T-helper 22 cell (primary cell): ENCODE measurements at places on chromosomes 11 and 22.

GRCh38 chr11:33035011-33035410 is 4.4 kb upstream of the TCP11L1 start:
- DNase-seq = no peak

DNA sequence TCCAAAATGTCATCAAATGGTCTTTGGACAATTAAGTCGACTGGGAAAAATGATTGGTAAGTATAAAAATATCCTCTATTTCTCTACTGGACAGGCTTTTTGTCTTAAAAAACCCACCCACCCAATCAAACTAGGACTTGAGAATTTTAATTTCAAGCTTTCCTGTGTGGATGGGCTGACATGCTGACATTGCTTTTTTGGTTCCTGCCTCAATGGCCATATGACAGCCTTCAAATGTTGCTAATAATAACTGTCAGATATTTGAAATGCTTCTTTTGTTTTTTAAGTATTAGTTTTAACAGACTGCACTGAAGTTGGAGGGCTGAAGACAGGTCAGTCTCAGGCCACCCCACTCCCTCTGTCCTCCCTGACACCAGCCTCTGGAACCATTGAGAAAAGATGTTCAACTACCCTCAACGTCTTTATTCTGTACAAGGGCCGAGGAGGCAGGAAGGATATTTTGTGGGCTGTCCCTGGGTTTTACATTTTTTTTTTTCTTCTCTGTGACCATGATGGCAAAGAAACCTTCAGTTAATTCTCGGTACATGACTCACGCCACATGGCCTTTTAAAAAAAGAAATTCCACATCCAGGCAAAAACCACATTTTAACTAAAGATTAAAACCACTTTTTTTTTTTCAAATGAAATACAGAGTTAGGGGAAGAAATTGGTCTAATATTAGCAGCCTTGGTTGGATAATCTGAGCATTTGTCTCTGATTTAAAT is 130.4 kb downstream of the SLC1A2 start:
- no peak for DNase-seq

- no peak for DNase-seq
Measured at GRCh38 chr11:64954201-64954600, 17.7 kb downstream of the MAJIN start.

DNA sequence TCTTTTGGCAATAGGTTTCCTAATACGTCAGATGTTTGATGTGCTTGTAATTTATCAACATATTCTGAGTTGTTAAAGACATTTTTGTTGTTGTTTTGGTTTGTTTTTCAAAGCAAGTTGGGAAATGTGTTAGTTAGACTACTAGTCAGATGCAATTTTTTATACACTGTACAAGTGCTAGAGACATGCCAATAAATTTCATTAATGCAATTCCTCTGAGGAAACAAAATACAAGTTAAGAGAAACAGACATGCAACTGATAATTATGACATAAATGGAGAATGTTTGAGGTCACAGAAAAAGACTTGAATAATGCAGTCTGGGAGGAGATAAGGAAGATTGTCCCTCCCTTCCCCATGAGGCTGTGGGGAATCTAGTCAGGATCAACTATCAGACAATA is 5.9 kb downstream of the OR51T1 start:
- DNase-seq = no peak

DNA sequence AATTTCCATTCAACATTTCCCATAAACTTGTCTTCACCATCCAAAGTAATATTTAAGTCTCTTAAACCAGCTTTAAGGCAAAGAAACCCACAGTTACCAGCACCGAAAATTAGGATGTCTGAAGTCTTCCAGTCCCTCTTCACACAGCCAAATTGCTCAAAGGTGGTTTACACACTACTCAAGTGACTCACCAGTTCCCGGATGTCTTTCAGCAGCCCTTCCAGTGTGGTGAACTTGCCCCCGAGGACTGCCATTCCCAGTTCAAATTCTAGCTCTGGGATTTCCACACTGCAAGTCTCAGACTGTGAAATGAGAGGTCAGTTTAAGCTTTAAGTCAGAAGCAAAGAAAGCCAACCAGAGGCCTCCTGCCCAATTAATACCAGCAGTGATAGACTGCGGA is 5.1 kb downstream of the ZPR1 start:
- DNase-seq = no peak

DNA sequence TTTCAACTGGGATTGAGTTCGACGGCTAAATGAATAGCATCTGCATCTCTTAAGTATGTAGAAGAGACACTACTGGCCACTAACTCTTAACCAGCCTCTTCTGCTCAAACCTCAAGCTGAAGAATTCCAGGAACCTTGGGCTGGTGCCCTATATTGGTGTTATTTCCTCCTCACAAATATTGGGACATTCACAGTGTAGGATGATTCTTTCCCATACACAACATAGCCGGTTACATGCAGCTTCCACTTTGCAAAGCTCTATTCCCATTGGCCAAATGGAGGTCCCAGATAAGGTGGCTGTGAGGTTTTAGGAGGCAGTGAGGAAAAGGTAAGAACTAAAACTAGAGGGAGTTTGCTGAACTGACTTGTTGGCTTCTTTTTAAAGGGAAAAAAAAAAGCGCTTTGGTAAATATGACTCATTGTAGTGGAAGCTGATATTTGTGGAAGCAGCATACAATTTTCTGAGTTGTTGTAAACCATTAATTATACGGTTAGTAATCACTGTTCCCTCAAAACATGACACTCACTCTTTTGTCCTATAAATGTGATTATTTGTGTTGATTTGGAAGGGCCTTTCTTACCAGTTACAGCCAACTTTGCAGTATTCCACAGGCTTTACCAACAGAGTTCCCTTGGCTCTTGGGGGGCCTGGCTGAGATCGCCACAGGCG is 17.6 kb downstream of the C22orf31 start:
- DNase-seq = no peak

GRCh38 chr22:44024288-44024921 is at the start of gene PARVB:
Gene PARVB, plus strand, starts transcription at chr22:44024302. Its CDS starts 38 bp downstream, at chr22:44024340.
- DNase-seq = no peak

- DNase-seq = no peak
Measured at GRCh38 chr11:134592391-134592990, 180.4 kb upstream of the B3GAT1 start.

- no peak for DNase-seq
Measured at GRCh38 chr11:16630651-16631050, 107.8 kb upstream of the C11orf58 start.

DNA sequence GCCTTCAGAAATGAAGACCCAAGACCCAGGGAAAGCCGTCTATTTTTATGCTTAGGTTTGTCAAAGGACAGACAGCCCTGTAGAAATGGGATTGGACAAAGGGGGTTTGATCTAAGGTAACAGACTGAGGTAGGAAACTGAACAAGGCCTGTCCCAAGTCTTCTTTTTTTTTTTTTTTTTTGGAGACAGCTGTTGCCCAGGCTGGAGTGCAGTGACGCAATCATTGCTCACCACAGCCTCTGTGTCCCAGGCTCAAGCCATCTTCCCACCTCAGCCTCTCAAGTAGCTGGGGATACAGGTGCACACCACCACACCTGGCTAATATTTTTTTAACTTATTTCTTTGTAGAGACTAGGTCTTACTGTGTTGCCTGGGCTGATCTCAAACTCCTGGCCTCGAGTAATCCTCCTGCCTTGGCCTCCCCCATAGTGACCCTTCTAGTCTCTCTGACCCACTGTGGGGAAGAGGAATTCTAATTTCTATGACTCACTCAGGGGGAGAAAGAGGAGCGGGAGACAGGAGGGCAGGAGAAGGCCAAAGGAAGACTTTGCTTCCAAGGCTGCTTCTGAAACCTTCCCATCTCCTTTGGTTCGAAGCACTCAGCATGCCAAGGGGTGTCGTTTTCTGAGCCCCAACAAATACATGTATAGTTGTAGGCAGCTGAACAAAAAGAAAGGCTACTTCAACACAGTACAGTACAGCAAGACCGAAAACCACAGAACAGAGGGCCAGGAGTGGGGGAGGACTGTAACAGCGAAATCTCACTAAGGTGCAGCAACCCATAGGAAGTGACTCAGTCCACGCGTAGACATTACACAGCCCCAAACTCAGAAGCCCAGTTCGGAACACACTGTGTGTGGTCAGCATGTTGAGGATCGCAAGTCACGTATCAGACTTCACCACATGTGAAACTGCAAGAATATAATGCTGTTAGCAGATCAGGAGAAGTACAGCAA is 872 bp downstream of the TMA7B start:
- DNase-seq = peak; percentile 58

DNA sequence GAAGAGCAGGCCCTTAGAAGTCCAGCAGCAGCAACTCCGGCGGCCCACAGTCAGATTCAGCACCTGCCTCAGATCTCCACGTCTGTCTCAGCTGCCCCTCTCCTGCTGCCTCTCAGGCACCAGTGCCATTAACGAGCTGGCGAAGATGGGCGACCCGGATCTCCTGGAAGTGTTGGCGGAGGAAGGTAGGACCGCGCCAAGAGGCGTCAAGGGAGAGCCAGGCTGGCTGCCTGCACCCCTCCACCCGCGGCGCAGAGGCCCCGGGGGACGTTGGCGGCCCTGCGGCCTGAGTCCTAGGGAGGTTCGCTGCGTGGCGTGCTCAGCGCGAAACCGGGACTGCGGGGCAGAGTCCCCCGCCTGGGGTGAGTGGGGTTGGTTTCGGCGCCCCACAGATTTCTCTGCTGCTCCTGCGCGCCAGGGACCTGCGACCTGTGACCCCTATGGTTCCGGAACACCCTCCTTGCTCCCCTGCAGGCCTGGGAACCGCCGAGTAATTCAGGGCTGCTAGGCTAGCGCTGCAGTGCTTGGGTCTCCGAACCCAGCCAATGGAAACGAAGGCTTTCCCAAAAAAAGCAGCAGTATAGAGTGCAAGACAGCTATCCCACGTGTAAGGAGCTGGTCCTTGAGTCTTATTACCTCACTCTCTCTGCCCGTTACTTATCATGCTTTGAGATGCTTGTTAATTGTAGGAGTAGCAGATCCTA is 615 bp downstream of the ANO5 start:
- no peak for DNase-seq

GRCh38 chr22:30286813-30287647 is 2.3 kb downstream of the CASTOR1 start:
- DNase-seq = peak; percentile 61

GRCh38 chr11:79940974-79941735 is 500.3 kb upstream of the TENM4 start:
- DNase-seq = no peak
